ENCODE measurements at places on chromosomes 3 and 15.

DNA sequence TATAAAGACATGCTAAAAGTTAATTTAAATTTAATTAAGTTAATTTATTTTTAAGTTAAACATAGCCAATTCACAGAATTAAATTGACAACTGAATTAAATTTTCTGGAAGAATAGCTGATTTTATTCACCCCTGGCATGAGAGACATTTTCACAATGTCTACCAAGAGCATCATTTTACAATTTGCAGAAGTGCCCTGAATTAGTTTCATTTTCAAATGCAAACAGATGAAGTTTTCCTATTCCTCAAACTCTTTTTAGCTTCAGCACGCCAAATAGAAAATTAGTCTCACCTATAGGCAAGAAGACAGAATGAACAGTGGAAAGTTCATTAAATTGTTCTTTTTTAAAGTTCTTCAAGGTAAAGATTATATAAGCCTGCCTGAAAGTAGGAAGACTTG lies 259.3 kb downstream of the ZBBX start:
- DNase-seq, result no peak

DNA sequence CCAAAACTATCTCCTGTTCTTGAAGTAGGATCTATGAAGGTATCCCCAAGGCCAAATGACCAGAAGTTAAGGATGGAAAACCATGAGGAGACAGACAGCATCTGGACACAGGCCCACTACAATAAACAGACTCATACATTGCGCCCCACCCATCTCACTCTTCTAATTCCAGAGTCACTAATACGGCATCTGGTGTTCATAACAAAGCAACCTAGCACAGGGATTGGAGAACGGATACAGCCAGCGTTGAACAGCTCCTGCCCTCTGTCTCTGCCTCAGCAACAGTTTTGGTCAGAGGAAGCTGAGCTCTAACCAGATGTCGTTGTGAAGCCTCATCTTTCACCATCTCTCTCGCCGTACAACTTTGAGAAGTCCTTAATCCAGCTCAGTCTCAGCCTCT lies 44.5 kb upstream of the CCDC80 start:
- no peak for DNase-seq

DNA sequence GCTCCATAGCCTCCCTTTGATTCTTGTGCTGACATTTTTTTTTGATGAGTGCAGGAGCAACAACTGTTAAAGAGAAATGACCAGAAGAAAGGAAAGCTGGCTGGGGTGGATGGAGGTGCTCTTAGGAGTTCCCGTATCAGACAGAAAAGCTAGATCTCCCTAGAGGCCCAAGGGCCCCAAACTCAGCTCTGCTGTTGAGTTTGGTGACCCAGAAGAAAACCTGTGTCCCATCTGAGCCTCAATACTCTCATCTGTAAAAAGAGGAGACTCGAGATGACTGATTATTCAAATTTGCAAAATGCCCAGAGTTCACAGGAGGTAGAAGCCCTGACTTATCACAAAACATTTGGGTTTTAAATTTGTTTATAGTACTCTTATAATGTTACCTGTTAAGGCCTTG lies 142.4 kb downstream of the TIGIT start:
- DNase-seq, result no peak

GRCh38 chr3:152352554-152352953 lies 83.8 kb downstream of the MBNL1 start:
- DNase-seq, result no peak

DNA sequence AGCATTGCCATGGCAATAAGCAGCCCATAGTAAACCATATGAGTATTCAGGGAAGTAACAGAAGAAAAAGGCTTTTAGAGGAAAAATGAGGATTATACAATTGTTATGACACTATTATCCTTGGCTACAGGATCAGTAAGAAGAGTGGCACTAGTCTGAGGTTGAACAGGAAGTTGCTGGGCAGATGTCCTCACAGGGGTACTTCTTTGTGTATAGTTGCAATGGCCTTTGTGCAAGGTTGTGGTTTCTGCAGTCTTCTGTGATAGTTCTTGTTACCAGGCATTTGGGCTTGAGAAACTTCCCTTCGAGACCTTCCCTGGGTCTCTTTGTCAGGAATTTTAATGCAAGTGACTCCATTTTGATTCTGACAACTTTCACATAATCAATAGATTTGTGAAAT lies 100.6 kb upstream of the ATP11B start:
- no peak for DNase-seq

- DNase-seq, result no peak
These were observed 39.1 kb downstream of the SCN5A start for GRCh38 chr3:38610436-38610835.

DNA sequence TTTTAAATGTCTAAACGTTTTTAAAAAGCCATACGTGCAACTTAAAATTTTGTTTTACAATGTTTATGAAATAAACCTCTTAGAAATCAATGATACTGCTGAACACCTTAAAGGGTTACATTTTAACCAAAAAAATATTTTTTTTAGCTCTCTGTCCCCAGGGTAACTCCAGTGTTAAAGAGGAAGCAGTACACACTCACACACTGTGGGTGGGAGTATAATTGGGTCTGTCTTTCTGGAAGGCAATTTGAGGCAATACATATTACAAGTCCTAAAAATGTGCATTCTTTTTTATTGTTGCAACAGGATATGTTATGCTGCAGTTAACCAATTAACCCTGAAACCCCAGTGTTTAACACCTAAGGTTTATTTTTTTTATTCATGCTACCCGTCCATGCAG lies 34.1 kb downstream of the WHAMM start:
- no peak for DNase-seq

DNA sequence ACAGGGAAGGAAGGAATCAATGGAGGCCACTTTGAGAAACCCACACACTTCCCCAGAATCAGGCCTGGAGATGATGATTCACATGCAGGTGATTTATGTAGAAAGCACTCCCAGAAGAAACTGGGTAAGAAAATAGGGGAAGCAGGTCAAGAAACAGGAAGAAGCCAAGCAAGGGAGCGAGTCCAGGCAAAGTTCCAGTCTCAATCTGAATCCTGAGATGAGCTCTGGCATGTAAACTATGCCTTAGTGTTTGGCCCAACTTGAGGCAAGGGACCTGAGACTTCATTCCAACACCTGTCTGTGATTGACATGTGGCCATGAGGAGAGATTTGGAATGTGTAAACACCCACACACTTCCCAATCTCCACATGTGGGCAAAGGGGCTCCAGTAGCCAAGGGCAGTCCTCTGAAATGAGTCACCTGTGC lies 61.6 kb upstream of the CTNNB1 start:
- no peak for DNase-seq

DNA sequence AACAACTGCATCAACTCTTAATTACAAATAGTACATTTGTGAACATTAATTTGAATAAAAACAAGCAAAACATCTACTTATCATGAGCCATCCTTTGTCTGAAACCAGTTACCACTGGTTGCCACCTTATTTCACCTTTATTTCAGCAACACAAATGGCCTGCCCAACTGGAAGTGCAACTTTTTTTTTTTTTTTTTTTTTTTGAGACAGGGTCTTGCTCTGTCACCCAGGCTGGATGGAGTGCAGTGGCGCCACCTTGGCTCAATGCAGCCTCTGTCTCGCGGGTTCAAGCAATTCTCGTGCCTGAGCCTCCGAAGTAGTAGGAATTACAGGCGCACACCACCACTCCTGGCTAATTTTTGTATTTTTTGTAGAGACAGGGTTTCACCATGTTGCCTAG lies 13.1 kb downstream of the WDR82 start:
- no peak for DNase-seq

GRCh38 chr3:110123946-110124345 lies 786.6 kb upstream of the DPPA4 start:
- no peak for DNase-seq

DNA sequence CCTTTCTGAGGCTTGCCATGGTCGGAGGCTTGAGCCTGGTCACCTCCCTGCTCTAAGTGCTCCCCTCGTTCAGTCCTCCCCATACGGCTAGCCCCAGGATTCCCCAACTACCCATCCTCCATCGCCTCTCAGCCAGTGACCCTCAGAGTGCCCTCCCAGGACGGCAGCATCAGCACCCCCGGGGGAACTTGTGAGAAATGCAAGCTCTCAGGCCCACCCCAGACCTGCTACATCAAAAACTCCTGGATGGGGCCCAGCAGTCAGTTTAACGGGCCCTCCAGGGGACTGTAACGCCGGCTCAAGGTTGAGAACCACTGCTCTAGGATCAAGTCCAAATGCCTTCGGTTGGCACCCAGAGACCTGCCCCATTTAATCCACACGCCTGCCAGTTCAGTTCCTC lies 6.9 kb downstream of the ADAMTS17 start:
- no peak for DNase-seq

DNA sequence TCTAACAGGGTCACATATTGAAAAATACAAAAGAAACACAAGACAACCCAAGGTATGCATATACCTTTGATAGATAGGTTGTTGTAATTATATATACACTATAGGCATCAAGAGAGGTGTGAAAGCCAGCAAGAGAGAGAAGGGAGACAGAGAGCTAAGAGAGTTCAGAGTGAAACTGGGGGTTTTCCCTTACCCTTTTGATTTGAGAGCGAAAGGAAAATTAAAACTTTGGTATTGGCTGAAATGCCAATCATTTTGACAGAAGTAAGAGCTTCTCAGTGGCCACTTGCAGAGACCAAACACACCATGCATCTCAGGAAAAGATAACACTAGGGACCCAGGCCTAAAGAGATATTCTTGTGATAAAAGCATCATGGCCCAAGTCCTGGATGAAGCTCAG lies 183.6 kb downstream of the SHOX2 start:
- no peak for DNase-seq

- no peak for DNase-seq
These were observed 4.2 kb downstream of the TWF2 start for GRCh38 chr3:52234516-52235447.

GRCh38 chr3:54969652-54970051 lies 41.8 kb upstream of the LRTM1 start:
- DNase-seq, result no peak
